ENCODE measurements at places on chromosomes 16 and 17. TPM values are rescaled to one million over a fixed set of nuclear protein-coding genes. Genes with fewer than 3 reads are reported as not detected.

The CHRNE gene
- total RNA-seq: 1.6 TPM

The KRT25 gene
- total RNA-seq: not detected

The PRSS33 gene
- not detected for total RNA-seq

The CDH15 gene
- 0.08 TPM for total RNA-seq

The LUC7L gene
- 29.7 TPM for total RNA-seq

The MMP25 gene
- 2.4 TPM for total RNA-seq

The MRM3 gene
- 16.0 TPM for total RNA-seq

The CBFA2T3 gene
- 6.0 TPM for total RNA-seq

DNA sequence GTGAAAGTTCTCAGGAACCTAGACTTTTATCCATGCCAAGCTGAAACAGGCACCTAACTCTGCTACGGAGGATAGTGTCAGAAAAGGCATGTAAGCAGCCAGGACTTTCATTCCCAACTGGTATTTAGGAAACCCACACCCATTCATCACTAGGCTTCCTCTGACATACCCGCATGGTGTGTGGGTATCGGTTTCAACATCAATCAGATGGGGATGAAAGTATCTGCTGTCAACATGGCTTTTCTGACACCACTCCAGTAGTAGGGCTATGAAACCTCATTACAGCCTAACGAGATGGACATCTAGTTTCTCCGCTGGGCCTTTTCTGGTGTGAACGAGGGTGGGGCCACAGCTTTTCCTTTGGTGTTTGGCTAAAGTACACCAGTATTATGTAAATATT is 1178.3 kb downstream of the CDH11 start:
- DNase-seq: no peak

GRCh38 chr17:38720941-38721340 is 9.2 kb upstream of the CISD3 start:
- no peak for DNase-seq

GRCh38 chr17:51540151-51540550 is 279.8 kb downstream of the UTP18 start:
- no peak for DNase-seq

DNA sequence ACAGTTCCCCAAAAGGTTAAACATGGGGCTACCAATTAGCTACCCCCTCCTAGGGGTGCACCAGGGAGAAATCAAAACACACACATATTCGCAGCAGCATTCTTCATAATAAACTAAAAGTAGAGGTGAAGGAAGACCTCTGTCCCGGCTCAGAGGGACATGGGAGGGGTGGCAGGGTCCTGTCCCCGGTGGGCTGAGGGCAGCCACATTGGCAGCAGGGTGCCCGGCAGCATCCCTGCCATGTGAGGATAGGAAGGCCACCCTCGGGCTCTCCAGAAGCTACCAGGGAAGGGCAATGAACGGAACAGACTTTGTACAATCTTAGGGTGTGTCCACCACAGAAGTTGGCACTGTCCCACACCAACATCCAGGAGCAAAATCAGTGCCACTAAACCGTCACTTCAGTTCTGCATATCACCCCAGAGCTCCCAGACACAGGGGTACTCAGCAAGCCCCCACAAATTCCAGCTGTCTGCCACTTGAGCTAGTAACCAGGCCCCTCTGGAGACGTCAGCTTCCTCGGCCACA is 3.1 kb upstream of the DNAH17 start:
- DNase-seq: no peak

DNA sequence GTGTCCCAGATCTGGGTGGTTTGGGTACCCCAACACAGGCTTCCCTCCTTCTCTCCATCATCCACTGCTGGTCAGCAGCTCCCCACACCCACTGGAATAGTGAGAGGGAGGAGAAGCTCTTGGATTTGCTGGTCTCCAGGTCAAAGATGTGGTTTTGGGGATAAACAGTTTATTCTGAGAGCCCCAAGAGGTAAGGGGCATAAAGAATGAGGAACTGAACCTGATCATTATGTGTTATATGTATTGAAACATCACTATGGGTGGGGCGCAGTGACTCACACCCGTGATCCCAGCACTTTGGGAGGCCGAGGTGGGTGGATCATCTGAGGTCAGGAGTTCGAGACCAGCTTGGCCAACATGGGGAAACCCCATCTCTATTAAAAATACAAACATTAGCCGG is 3.9 kb downstream of the DPEP2 start:
- DNase-seq: no peak

DNA sequence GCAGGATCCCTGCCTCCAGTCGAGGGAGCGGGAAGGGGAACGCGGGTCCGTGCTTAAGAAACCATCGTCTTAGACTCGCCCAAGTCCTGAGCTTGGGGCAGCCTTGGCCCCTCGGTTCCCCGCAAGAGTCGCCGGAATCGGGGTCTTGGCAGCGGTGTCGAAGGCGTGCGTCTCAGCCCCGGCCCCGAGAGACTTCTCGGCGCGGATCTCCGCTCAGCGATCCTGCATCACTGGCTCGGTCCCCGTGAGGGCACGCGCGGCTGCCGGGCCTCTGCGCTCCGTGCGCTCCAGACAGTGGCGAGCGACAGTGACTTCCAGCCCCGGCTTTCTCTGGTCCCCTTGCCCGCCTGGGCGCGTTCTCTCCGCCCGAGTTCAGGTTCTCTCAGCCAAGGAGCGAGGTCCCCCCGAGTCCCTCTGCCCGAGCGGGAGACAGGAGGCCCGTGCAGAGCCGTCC is 380 bp downstream of the HS3ST3A1 start:
- peak; percentile 16 for DNase-seq

- no peak for DNase-seq
Measured at GRCh38 chr16:65546353-65546791, 424.5 kb upstream of the CDH11 start.

- DNase-seq: no peak
Measured at GRCh38 chr17:66963909-66964771, at the start of gene CACNG4. Gene CACNG4 (plus strand): TSS chr17:66964707. CDS start chr17:66964912, 205 bp downstream.

DNA sequence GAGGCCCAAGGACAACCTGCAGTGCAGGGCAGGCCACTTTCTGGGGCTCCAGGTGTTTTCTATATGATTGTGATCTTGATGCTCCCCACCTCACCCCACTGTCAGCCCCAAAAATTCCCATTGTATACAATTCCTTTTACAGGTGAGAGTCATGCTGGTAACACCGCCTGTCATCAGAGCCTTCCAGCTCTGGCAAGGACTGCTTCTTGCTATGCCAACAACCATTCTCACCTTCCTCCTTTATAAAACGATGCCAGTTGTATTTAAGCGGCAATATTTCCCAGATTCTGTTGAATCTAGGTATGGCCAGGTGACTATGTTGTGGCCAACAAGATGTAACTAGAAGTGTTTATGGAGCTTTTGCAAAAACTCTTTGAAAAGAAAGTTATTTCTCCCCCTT is 30.4 kb upstream of the CALB2 start:
- no peak for DNase-seq

DNA sequence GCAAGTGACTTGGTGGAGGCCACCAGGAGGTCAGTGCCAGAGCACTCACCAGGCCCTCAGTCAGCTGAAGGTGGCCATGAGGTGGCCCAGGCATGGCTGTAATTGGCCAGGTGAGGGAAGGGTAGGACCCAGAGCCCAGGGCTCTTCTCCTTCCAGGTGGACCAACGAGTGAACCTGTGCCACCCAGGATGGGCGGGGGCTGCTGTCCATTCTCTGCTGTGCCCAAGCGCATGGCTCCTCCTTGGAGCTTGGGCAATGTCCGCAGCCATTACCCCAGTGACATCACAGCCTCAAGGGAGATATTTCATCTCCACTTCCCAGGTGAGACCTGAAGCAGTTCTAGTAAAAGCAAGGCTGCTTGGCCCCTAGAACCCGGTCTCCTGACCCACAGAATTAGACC is 303.0 kb upstream of the FOXF1 start:
- DNase-seq: no peak

DNA sequence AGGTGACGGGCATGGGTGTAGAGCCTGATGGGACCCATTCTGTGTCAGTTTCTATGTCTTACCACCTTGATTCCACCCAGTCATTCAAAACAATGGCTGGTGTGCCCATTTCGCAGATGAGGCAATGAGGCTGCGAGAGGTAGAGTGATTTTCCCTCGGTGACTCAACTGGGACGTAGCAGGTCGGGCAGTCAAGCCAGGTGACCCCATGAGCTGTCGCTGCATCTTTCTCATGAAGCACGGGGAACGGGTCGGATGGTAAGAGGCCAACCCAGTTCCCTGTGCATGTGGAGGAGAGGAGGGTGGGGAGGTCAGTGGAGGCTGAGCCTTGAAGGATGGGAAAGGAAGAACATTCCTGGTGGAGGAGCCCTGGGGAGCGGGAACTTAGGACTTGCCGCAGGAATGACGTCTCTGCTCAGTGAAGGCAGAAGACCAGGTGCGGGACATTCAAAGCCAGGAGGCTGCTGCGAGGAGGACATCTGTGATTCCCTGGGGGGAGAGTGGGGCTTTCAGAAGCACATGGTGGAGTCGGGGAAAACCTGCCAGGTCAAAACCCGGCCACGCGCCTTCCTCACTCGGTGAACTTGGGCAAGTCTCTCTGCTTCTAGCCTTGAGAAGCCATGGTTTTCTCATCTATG is 1.1 kb downstream of the IL21R start:
- DNase-seq: no peak

- no peak for DNase-seq
Measured at GRCh38 chr16:73447846-73448245, 399.9 kb upstream of the ZFHX3 start.

- DNase-seq: no peak
Measured at GRCh38 chr16:30750876-30751465, 2.7 kb downstream of the PHKG2 start.

- DNase-seq: no peak
Measured at GRCh38 chr16:27571433-27572326, 21.7 kb downstream of the KATNIP start.

DNA sequence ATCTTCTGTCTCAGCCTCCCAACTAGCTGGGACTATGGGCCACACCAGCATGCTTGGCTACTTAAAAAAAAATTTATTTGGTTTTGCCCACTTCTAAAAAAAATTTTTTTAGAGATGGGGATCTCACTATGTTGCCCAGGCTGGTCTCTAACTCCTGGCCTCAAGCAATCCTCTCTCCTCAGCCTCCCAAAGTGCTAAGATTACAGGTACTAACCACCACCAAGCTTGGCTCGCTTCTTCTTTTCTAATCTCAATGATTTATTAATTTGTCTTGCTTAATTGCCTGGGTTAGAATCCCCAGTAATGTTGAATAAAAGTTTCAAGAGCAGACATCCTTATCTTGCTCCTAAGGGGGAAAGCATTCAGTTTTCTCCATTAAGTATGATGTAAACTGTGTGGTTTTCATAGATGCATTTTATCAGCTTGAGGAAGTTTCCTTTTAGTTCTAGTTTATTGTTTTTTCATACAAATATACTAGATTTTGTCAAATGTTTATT is 65.8 kb upstream of the NACA2 start:
- no peak for DNase-seq

DNA sequence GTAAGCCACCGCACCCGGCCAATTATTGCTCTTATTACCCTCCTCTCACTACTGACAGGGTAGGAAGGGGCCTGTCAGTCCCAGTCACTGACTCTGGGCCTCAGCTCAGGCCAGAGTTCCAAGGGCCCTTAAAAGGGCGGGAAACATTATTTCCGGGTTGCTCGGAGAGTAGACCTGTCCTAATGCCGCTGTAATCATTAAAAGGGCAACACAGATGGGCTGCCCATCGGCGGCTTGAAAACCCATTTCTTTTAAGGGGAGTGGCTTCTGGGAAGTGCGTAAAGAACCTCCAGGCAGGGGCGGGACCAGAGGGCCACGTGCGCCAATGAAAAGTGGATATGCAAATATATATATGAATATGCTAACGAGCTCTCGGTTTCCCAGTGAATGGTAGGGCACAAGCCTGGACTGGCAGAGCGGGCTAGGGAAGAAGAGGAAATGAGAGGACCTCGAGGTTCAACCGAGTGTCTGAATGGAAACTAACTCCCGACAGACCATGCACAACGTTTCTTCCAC is 26.6 kb downstream of the PIPOX start:
- DNase-seq: no peak

DNA sequence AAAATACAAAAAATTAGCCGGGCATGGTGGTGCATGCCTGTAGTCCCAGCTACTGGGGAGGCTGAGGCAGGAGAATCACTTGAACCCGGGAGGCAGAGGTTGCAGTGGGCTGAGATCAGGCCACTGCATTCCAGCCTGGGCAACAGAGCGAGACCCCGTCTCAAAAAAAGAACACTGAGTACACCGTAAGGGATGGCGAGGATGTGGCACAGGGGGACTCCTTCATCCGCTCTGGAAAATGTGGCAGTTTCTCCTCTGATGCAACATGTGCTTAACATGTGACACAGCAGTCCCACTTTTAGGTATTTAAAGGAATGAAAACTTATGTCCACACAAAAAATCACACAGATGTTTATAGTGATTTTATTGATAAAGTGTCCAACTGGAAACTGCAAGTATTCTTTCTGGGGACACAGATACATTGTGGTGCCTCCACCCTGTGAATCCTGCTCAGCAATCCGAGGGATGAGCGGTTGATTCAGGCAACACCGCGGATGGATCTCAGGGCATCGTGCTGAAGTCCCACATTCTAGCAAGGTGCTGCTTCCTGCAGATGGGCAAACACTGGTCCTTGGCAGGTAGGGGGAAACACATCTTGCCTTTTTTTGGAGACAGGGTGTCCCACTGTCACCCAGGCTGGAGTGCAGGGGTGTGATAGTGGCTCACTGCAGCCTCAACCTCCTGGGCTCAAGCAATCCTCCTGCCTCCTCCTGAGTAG is 3.5 kb upstream of the C16orf95 start:
- DNase-seq: no peak

DNA sequence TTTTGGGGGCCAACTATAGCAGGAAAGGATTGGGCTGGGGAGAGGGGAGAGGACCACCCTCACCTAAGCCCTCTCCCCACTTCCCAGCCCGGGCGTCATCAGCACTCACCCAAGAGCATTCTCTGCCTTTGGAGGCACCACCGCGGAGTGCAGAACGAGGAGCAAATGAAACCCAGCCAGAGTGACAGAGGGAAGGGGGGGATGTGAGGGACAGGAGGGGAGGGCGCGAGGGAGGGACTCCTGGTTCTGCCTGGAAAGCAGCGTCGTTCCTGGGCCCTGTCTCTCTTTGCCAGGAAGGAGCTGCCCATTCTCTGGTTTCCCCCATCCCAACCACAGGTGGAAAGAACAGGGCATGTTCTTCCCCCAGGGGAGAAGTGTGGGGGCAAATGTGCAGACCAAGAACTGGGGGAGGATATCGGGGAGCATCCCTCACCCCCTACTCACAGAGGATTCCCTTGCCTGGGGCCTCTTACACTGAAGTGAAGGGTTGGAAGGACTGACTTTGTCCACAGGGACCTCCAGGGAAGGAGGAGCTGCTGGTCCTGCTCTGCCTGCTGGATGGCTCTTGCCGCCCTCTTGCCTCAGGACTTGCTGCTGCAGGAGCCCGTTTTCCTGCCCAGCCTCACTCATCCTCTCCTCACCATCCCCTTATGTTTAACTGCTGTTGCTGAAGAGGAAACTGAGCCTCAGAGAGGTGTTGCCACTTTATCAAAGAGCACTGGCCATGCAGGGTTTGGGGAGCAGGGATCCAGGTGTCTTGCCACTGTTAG is 3.5 kb upstream of the C17orf113 start:
- no peak for DNase-seq

DNA sequence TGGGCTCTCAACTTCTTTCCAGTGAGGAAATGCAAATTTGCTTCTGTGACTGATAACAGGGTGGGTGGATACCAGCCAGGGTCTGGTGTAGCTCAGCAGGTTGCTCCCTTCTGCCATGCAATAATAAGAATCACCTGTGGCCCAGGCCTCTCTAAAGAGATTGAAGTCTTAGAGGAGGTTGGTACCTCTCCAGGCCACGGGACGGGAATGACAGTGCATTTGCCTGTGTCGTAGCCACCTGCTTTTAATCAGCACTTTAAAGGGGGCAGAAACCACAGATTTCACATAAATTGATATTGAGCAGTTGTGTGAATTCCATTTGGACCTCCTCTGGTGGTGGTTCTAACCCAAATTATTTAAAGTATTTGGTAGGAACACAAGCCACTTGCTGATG is 246.9 kb downstream of the PRKCA start:
- no peak for DNase-seq

GRCh38 chr17:38322156-38322779 is 21.5 kb downstream of the GPR179 start:
- peak; percentile 61 for DNase-seq

Measured in heart right ventricle (tissue), 16 donors.